ENCODE measurements at places on chromosomes 16 and 17. TPM values are rescaled to one million over a fixed set of nuclear protein-coding genes. Genes with fewer than 3 reads are reported as not detected.

The FGF11 gene
- not detected for polyA plus RNA-seq

The FOXL1 gene
- not detected for polyA plus RNA-seq

The IGFALS gene
- polyA plus RNA-seq, result not detected

The TBC1D28 gene
- not detected for polyA plus RNA-seq

The HSD17B2 gene
- polyA plus RNA-seq, result not detected

The ZNF48 gene
- polyA plus RNA-seq, result 9.7 TPM

The ALOX15B gene
- polyA plus RNA-seq, result not detected

The KRTAP16-1 gene
- polyA plus RNA-seq, result not detected
